Esophagus muscularis mucosa (tissue), 4 donors: ENCODE measurements at places on chromosomes 13 and 19. TPM values are rescaled to one million over a fixed set of nuclear protein-coding genes. Genes with fewer than 3 reads are reported as not detected.

DNA sequence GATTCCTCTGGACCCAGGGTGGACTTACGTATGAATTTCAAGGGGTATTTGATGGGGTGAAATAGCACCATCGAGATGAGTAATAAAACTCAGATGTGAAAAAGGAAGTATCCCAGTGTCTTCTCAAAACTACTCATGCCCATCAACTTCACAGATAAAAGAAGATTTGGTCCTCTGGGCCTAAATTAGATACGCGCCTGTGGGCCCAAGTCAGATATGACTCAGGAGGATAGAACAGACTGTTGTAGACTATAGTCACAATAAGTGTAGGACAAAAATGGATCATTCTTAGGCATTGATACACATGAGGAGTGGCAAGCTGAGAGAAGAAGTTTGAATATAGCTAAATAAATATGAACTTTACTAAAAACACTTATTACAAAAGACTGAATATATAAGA is 2438.8 kb downstream of the PCDH9 start:
- H3K4me3 ChIP-seq = no peak overlapping the region
- DNase-seq = no peak
- H3K27me3 ChIP-seq = no peaks in the 10 kb centered on the region
- no peak overlapping the region for H3K27ac ChIP-seq
- H3K4me1 ChIP-seq = no peaks in the 10 kb centered on the region

DNA sequence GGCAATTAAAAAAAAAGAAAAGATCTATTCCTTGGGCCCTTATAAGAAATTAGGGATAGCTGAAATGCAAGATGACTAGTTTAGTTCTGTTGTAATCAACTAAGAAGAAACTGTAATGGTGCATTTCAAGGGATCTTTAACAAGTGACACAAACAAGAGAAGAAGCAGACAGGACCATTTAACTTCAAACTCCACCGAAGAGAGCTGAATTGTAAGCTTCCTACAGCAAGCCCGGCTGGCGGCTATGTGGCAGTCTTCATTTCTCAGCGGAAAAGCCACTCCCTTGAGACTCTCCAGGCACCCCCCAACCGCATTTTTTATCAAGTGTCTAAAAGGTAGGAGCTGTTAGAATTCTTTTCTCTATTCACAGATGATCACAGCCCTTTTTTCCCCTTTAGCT is 305.2 kb upstream of the ZNF507 start:
- peaks cover 35% of the 10 kb centered on the region for H3K4me1 ChIP-seq
- DNase-seq = no peak
- H3K4me3 ChIP-seq = no peak overlapping the region

DNA sequence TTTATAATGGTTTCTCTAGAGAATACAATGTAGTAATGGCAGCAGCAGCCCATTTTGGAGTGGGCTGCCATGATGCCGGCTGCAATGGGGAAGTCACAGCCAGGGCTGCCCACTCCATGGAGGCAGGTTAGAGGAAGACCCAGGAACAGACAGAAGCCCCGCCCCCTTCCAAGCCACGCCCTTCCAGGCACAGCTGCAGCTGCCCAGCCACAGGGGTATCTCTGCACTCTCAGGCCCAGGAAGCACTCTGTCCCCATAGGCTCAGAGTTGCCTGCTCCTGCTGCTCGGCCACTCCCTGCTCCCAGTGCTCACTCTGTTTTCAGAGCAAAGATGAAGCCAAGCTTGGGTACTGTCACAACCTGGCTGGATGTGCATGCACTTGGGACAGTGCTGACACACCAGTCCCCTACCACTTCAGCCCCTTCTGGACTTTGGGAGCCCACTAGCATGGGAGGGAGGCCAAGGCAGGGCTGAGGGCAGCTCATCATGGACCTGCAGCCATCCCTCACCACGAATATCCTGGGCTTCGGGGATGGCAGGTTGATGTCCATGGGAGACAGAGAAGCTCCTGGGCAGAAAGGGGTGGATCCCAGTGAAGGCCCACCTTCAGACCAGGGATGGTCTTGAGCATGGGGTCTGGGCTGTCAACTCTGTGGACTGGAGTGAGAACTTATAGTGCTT is 1224.2 kb downstream of the SLITRK5 start:
- no peak overlapping the region for H3K4me3 ChIP-seq
- DNase-seq = no peak
- H3K4me1 ChIP-seq = no peaks in the 10 kb centered on the region
- no peak overlapping the region for H3K27ac ChIP-seq
- H3K27me3 ChIP-seq = no peaks in the 10 kb centered on the region

GRCh38 chr13:97119943-97120342 is 102.2 kb upstream of the MBNL2 start:
- H3K27ac ChIP-seq = peak overlapping the region; percentile 0
- H3K36me3 ChIP-seq = no peaks in the 10 kb centered on the region
- H3K4me3 ChIP-seq = no peak overlapping the region
- no peak for DNase-seq
- H3K27me3 ChIP-seq = no peaks in the 10 kb centered on the region

DNA sequence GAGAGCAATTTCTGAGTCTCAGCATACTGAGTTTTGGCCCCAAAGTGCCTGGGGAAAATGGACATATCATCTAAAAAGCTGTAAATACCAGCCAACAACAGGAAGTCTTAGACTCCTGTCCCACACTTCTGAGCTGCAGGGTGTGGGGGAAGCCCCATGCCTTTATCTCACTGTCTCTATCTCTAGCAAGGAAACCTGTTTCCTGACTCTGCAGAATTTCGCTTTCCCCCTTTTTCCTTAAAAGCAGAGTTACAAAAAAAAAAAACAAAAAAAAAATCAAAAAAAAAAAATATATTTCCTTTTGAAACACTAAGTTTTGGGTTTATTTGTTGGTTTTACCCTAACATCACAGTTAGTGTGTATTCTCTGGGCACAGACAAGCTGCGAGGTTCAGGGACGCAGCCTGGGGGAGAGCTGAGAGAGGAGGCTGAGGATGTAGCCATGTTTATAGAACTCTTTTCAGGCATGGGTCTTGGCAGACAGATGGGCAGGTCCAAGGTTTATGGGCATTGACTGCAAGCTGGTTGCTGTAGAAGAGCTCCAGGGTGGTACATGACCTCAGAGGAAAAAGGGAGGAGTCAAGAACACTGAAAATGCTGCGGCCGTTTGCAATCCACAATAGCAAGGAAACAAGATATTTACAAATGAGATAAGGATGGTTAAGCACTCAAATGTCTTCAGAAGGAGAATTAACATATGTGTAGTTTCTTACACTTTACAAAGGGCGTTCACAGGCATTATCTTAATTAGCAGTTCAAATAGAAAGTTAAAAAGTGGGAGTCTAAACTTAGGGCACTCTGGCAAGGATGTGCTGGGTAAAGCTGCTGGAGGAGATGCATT is 4.9 kb downstream of the MBNL2 start:
- H3K27me3 ChIP-seq = no peaks in the 10 kb centered on the region
- H3K4me3 ChIP-seq = peak overlapping the region; percentile 62
- DNase-seq = no peak
- H3K4me1 ChIP-seq = peaks cover 73% of the 10 kb centered on the region

GRCh38 chr13:45303026-45303425 is 38.0 kb downstream of the TPT1 start:
- no peaks in the 10 kb centered on the region for H3K4me1 ChIP-seq
- DNase-seq = no peak
- H3K27me3 ChIP-seq = no peaks in the 10 kb centered on the region
- H3K36me3 ChIP-seq = no peaks in the 10 kb centered on the region
- H3K27ac ChIP-seq = no peak overlapping the region

DNA sequence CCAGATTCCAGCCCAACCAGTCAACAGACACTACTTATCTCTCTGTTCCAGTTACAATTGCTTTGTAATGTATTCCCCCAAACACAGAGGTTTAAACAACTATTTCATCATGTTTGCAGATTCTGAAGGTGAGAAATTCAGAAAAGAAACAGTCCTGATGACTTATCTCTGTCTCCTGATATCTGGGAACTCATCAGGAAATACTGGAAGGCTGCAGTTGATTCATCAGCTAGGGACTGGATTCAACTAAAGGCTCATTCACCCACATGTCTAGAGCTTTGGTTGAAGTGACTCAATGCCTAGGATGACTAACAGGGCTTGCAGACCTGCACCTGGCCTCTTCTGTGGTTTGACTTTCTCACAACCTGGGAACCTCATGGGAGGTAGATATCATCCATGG is 56.6 kb upstream of the GPC6 start:
- H3K27ac ChIP-seq = no peak overlapping the region
- H3K27me3 ChIP-seq = no peaks in the 10 kb centered on the region
- H3K4me1 ChIP-seq = no peaks in the 10 kb centered on the region
- no peak overlapping the region for H3K4me3 ChIP-seq

The OVOL3 gene
- not detected for total RNA-seq

The ZNF530 gene
- 3.0 TPM for total RNA-seq
